ENCODE measurements at places on chromosomes 5 and 9.

- no peak for DNase-seq
Observed at GRCh38 chr5:57804007-57804444, 321.4 kb upstream of the ACTBL2 start.

GRCh38 chr5:10528827-10529226 is 35.0 kb upstream of the ANKRD33B start:
- DNase-seq, result no peak

GRCh38 chr5:11898-12297 is 80.1 kb upstream of the PLEKHG4B start:
- DNase-seq, result no peak

DNA sequence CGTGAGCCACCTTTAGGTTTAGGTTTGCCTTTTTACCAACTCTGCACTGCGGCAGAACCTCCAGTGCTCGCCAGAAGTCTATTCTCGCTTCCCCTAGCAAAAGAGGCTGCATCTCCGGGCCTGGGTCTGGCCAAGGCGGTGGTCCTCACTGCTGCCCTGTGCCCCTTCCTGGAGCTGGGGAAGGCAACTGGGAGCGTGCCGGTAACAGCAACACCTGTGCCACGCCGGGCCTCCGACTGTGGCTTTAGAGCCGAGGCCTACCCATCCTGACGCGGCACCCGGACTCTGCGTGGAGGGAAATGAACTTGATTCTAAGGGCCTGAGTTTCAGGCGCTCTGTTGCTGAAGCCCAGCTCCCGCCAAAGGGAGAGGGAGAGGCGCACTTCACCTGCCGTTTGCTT is 82.4 kb upstream of the SPATA31C2 start:
- DNase-seq, result no peak

- no peak for DNase-seq
Observed at GRCh38 chr5:96741891-96742309, 65.8 kb downstream of the ERAP1 start.

- DNase-seq, result no peak
Observed at GRCh38 chr5:135241536-135241935, 157.5 kb downstream of the MACROH2A1 start.

- no peak for DNase-seq
Observed at GRCh38 chr9:89361816-89362646, 43.7 kb downstream of the SECISBP2 start.

GRCh38 chr9:24487250-24487861 is 58.3 kb downstream of the IZUMO3 start:
- no peak for DNase-seq

DNA sequence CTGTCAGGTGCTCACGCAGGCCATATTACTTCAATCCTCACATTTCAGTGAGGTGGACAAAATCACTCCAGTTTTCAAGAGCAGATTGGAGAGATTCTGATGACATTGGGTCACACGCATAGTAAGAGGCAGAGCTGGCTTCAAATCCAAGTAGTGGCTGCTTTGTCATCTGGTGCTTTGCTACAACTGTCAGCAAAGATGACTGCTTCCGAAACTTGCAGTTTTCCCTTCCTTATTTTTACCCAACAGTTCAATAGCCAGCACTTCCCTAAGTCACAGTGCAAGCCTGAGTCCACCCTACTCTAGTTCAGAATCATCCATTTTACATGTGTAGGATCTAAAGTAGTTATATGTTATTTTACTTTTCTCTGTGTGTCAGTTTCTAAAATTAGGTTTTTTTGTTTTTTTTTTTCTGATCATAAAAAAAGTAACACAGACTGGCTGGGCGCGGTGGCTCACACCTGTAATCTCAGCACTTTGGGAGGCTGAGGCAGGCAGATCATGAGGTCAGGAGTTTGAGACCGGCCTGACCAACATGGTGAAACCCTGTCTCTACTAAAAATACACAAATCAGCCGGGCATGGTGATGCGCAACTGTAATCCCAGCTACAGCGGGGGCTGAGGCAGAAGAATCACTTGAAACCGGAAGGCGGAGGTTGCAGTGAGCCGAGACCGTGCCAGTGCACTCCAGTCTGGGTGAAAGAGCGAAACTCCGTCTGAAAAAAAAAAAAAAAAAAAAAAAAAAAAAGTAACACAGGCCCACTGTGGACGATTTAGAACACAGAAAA is 49.6 kb downstream of the ANKDD1B start:
- DNase-seq, result no peak

GRCh38 chr9:17630531-17630949 is 51.7 kb downstream of the SH3GL2 start:
- no peak for DNase-seq

- DNase-seq, result no peak
Observed at GRCh38 chr5:128174951-128175350, 91.4 kb downstream of the SLC12A2 start.

DNA sequence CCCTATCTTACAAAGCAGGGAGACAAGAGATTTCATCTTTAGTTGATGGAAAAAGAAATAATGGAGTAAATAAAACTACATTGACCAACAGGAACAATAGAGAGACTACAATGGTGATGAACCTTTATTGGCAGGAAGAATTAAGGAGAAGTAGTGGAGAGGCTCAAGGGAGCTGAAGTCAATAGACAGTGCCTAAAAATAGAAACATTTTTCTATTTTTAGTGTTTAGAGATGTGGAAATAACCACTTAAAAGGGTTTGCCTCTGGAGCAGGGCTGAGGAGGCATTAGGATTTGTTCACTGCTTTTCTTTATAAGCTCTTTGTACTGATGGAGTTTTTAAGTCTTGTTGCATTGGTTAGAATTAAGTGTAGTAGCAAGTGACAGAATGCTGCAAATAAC is 98.4 kb upstream of the ERCC6L2 start:
- DNase-seq, result no peak

DNA sequence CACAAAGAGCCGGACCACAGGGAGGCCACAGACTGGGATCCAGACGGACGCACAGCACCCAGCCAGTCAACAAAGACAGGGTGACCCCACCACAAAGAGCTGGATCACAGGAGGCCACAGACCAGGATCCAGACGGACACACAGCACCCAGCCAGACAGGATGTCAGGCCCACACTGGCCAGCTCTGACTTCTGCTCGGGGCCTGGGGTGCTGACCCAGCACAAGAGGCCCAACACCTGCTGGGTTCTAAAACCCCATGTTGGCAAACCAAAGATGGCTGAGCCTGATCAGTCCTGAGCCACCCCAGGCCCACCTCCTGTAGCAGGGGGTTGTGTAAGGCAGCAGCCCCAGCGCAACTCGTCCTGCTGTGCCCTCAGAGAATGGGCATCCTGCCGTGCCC is 5.2 kb upstream of the DPH7 start:
- DNase-seq, result no peak

DNA sequence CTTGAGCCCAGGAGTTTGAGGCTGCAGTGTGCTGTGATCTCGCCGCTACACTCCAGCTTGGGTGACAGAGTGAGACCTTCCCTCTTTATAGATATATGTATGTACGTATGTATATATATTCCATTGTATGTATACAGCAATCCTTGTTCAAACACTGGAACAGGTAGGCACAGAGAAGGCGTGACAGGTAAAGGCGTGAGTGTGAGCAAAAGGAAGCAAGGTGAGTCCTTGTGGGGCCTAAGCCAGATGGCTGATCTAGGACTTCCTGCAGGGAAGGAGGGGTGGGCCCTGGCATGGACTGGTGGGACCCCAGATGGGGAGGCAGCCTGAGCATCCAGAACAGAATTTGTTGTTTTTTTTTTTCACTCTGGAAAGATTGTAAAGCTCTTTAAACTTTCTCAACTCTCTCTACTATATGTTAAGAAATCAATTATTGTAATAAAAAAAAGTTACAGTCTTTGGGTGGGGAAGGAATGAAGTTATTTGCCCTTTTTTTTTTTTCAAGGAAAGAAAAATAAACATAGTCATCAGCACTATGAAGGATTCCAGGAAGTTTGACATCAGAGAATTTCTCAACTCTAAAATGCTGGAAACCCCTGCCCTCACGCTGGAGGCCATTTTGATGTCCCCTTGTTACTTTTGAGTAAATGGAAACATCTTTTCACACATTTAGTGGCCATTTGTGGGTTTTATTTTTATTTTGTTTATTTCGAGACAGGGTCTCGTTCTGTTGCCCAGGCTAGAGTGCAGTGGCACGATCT is 38.9 kb upstream of the STXBP1 start:
- DNase-seq, result no peak

DNA sequence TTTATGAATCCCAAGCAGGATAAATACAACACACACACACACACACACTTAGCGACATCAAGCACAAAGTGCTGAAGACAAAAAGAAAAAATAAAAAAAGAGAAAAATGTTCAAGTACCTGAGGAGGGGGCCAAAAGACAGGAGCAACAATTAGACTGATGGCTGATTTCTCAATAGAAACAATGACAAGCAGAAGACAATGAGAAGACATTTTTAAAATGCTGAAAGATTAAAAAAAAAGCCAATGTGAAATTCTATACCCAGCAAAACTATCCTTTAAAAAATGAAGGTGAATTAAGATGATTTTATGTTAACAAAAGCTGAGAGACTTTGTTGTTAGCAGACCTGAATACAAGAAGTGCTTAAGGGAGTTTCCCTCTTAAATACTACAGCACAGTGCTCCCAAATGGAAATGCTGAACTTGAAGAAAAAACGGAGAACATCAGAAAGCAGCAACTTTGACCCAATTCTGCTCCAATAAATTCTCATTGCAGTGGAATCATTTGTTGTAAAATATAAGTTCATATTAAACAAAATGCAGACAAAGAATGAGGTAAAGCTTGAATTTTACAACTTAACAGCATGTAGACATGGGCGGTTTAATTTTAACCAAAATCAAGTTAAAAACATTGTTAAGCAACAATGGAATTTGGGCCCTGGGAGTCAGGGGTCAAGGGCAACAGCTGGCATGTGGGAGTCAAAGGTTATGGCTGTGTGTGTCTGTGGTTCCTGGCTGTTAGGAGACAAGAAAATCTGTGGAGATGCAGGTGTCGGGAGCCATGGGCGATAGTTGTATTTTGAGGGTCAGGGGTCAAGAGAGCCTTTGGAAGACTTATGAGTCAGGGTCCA is 776 bp upstream of the RANBP17 start:
- DNase-seq, result no peak

- no peak for DNase-seq
Observed at GRCh38 chr5:169746147-169746694, 109.1 kb downstream of the DOCK2 start.

- DNase-seq, result no peak
Observed at GRCh38 chr5:149024943-149025342, 37.9 kb downstream of the SH3TC2 start.

DNA sequence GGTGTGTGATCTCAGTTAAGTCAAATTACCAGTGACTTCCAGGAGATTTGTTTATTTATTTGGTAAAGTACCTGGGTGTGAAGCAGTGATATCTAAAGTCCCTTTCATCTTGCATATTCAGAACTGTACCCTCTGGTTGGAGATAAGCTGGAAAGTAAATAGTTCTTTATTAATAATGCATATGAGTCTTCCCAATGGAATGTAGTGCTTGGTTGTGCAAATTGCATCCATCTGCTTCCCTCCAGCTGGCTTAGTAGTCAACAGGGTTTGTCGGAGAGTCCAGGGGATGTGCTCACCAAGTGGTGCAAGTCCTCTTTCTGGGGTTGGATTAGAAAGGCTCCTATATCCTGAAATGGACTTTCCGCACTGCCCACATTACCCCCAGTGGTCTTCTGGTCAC is 42.0 kb downstream of the TRPM3 start:
- DNase-seq, result no peak

- DNase-seq, result no peak
Observed at GRCh38 chr5:36948650-36949049, 72.1 kb downstream of the NIPBL start.

DNA sequence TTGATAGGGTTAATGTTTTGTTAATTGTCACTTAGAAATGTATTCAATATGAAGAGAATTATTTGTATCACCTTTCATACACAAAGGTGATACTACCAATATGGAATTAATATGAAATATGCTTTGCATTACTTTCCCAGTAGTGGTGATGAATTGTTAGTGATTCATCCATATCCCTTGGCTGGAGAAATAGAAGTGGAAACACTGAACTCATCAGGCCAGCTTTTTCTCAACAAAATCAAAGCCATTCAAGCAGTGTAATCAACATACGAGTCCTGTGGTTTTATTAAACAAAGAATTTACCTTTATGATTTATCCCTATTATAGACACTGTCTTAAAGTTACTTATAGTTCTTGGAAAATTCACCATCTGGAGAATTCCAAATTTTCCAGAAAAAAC is 264.0 kb upstream of the MEF2C start:
- DNase-seq, result no peak

GRCh38 chr9:91775011-91775707 is 174.9 kb downstream of the ROR2 start:
- peak; percentile 42 for DNase-seq

DNA sequence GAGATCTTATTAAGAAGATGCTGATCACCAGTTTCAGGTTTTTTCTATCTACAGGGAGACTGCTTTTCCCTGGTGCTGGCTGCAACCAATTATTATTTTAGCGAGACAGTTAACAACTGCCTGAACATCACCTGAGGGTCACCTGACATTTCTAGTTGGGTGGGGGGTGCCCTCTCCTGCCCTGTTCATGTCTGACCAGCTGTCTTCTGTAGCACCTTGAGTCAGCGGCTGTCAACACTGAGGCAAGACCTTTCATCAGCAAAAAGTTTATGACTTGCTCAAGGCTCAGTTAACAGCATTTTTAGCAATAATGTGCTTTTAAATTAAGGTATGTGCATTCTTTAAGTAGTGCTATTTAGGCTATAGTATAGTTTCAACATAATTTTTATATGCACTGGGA is 58.0 kb downstream of the ADCY2 start:
- no peak for DNase-seq

DNA sequence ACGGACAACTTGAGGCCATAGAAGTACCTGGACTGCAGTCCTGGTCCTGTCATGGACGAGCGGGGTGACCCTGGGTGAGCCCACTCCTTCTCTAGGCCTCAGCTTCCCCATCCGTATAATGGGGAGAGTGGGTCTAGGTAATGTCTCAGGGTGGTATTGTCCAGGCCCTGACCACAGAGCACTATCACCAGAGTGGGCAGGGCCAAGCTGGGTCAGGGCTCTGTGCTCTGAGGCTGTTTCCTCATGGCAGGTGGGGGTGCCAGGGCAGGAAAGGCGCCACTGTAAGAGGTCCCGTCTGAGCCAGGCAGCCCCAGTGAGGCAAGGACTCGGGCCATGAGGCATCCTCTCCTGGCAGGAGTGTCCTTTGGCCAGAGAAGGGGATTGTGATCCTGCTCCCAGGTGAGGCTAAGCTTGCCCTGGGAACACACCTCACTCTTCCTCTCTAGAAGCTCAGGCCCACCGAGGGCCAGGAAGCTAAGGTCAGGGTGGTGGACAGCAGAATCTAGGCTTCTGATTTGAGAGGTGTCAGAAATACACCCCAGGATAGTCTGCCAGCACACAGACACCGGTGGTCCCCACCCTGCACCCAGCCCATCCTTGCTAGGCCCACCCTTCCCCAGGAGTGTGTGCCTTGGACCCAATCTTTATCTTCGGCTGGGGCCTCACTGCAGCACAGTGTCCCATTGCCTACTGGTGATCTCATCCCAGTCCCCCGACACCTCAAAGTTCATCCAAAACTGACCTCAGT is 1.5 kb upstream of the MYOZ3 start:
- DNase-seq, result no peak
